ENCODE measurements at places on chromosomes 6 and 20.

GRCh38 chr6:23692184-23692583, 433.8 kb upstream of the NRSN1 start:
- H3K4me3 ChIP-seq = no peak overlapping the region
- H3K27me3 ChIP-seq = no peaks in the 10 kb centered on the region
- H3K4me1 ChIP-seq = no peaks in the 10 kb centered on the region
- no peak for DNase-seq
- no peaks in the 10 kb centered on the region for H3K36me3 ChIP-seq
- no peak overlapping the region for H3K27ac ChIP-seq

GRCh38 chr6:11224966-11225463, 7.5 kb downstream of the NEDD9 start:
- H3K4me1 ChIP-seq = peaks cover 33% of the 10 kb centered on the region
- H3K36me3 ChIP-seq = no peaks in the 10 kb centered on the region
- DNase-seq = no peak
- H3K4me3 ChIP-seq = no peak overlapping the region
- H3K27ac ChIP-seq = no peak overlapping the region

DNA sequence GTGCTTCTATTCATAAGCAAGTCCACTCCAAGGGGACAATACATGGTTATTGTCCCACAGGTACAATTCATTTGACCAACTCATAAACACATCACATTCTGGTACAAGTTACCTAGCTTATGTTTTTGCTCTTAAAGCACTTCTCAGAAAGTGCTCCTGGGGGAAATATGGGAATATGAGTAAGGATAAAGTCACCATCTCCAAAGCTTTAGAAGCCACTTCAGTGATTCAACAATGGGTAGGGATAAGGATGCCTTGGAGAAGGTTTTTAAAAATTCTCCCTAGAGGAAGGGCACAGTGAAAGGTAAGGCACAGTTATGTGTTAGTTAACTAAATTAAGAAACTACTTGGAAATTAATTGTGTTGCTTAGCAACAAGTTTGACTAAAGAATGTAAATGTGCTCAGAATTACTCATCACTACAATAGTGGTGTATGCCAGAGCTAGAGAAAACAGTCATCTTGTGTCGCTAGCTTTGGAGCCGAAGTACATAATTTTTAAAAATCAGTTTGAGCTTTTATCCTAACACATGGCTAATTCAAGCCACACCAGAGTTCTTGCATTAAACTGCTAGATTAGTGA, 39.5 kb upstream of the LAMP5 start:
- H3K27ac ChIP-seq = no peak overlapping the region
- H3K27me3 ChIP-seq = no peaks in the 10 kb centered on the region
- no peaks in the 10 kb centered on the region for H3K36me3 ChIP-seq
- no peak for DNase-seq
- H3K4me1 ChIP-seq = no peaks in the 10 kb centered on the region
- H3K4me3 ChIP-seq = no peak overlapping the region

- no peak overlapping the region for H3K27ac ChIP-seq
- DNase-seq = no peak
- H3K4me3 ChIP-seq = no peak overlapping the region
- H3K4me1 ChIP-seq = no peaks in the 10 kb centered on the region
- no peaks in the 10 kb centered on the region for H3K36me3 ChIP-seq
These were observed 101.5 kb downstream of the NRSN1 start for GRCh38 chr6:24227556-24227955.

GRCh38 chr20:41095110-41095969, 42.0 kb upstream of the PLCG1 start:
- peaks cover 1% of the 10 kb centered on the region for H3K27me3 ChIP-seq
- DNase-seq = peak; percentile 37
- H3K4me1 ChIP-seq = peaks cover 15% of the 10 kb centered on the region
- H3K27ac ChIP-seq = no peak overlapping the region
- no peak overlapping the region for H3K4me3 ChIP-seq
- H3K36me3 ChIP-seq = peaks cover 33% of the 10 kb centered on the region

GRCh38 chr6:53920881-53921280, 126.1 kb downstream of the LRRC1 start:
- no peak for DNase-seq
- H3K4me3 ChIP-seq = no peak overlapping the region
- no peaks in the 10 kb centered on the region for H3K36me3 ChIP-seq
- no peaks in the 10 kb centered on the region for H3K27me3 ChIP-seq
- H3K4me1 ChIP-seq = no peaks in the 10 kb centered on the region

- no peaks in the 10 kb centered on the region for H3K36me3 ChIP-seq
- H3K27me3 ChIP-seq = no peaks in the 10 kb centered on the region
- DNase-seq = no peak
- no peak overlapping the region for H3K27ac ChIP-seq
- H3K4me3 ChIP-seq = no peak overlapping the region
- H3K4me1 ChIP-seq = no peaks in the 10 kb centered on the region
These were observed 1002.0 kb upstream of the ADGRB3 start for GRCh38 chr6:67633058-67633457.
